ENCODE measurements at places on chromosomes 11 and 22. TPM values are rescaled to one million over a fixed set of nuclear protein-coding genes. Genes with fewer than 3 reads are reported as not detected.

The PPP1CA gene
- total RNA-seq, result 218 TPM

DNA sequence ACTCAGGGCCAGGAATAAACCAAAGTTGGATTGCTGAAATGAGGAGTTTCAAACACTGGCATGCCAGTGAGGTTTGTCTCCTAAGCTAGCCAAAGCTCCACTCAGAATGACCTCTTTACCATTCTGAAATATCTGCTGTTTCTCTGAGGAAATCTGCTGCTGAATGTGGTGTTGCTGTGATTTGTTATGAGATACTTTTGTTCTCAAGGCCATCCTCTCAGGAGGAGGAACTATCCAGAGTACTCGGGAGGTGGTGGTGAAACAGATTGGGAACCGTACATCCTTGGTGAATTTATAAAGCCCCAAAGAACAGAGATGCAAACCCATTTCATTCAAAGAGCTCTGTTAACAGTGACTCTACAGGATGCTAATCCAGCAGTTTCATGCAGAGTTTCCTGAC, 50.5 kb downstream of the BDNF start:
- DNase-seq, result no peak

GRCh38 chr11:61054927-61055562, 47.2 kb upstream of the CD5 start:
- DNase-seq, result no peak

The OVOL1 gene
- not detected for total RNA-seq

DNA sequence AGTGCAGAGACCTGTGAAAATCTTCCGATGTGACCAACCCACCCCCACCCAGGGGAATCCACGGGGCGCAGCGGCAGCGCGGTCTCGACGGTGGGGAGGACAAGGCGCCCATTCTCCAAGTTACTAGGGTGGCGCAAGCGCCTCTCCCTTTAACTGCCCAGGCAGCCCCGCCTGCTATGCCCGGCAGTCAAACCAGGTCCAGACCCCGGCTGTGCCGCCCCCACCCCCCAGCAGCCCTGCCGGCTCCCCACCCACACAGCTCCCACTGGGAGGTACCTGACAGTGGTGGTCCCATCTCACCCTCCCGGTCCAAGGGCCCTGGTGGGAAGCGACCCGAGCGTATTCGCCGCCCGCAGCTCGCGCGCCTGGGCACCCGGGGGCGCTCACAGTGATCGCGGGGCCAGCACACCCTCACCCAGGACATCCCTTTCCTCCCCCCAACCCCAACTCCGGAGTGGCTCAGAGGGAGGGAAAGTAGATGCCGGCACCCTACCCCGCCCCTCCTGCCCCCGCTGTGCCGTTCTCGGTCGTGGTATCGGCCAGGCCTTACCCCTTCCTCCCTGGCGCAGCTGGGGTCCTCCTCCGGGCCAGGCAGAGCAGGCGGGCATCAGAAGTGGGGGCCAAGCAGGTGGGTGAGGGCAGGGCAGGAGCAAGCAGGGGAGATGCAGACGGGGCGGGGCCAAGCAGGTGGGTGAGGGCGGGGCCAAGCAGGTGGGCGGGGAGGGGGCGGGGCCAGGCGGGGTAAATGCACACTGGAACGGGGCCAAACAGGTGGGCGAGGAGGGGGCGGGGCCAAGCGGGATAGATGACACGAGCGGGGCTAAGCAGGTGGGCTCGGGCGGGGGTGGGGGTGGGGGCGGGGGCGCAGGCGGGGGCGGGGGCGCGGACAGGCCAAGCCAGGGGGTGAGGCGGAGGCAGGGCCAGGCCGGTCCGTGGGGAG, at the start of gene TRPM5:
Gene TRPM5 (minus strand): TSS at position 634 of the 940 bp plus-strand sequence. CDS start 21,478 bp downstream, outside the sequence.
- no peak for DNase-seq

The OR52N4 gene
- not detected for total RNA-seq

DNA sequence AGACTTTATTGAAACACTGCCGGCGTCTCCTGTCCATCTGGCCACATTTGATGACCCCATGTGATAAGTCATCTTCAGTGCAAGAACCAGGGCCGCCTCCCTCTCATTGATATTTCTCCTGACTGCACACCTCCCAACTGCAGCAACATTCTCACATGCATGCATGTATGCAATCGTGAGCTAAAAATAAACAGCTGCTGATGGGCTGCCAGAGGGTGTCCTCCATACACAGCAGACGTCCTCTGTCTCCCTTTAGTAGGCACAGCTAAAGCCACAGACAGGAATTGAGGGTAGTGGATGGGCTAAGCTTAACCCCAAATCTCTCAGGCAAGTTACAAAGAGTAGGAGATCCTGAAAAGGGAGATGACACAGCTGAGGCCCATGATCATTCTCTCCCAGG, 106.7 kb upstream of the HSD17B12 start:
- DNase-seq, result no peak

DNA sequence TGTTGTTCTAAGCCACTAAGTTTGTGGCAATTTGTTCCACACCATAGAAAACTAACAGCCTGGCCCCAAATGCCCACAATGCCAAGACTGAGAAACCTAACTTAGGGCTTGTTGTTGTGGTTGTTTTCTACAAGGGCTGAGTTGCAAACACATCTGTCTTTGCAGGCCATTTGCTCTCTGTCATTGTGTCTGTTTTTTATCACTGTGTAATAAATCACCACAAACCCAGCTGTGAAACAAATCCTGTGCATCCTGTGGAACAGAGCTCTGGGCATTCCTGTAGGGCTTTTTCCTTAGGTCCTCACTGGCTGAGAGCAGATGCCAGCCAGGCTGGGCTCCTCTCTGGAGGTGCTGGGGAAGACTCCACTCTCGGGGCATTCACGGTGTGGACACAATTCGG, 15.7 kb upstream of the SYT8 start:
- no peak for DNase-seq

DNA sequence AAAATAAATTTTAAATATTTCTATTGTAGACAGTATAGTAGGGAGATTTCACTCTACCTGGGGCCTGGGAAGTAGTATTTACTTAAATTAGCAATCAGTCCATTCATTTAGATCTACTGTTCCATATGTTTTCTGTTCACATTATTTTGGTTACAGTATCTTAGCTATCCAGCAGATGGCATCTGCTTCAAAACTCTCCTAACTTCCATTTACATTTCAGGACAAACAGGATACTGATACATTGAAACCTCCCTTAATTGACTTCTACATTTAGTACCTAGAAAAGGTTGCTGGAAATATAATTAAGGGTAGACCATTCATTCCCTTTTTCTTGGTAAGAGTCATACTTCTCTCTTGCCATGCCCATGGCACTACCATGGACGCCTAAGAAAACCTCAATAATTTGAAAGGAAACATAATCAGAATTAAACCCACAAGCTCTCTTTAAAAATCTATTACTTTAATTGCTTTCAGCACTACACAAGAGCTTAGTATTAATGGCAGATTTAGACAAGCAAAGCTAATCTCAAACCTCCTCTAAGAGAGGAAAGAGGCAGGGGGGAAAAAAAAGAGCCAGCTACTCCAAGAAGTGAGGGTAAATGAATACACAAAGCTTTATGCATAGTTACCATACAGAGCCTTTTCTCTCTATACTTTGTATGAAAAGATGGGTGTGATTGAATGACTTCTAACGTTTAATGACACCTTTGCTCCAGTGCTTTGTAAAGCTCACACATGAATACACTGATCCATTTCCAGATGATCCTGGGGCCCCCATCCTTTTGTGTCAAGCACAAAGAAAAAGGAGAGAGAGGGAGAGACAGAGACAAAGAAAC, 131.2 kb upstream of the MTMR2 start:
- peak; percentile 37 for DNase-seq

GRCh38 chr22:37746366-37747079, 49.7 kb downstream of the TRIOBP start:
- DNase-seq, result no peak

DNA sequence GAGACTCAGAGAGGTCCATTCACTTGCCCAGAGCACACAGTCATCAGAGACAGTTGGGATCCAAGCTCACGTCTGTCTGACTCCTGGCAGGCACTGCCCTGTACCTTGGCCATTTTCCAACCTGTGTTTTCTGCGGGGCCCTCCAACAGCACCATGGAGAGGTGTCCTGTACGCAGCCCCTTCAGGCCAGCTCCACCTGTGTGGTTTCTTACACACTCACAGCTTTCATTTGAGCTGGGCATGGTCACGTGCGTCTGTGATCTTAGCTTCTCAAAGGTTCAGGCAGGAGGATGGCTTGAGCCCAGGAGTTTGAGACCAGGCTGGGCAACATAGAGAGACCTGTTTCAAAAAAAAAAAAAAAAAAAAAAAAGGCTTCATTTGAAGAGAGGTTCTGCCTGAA, 24.4 kb downstream of the TOM1 start:
- no peak for DNase-seq

GRCh38 chr22:45934659-45935341, 42.2 kb downstream of the WNT7B start:
- DNase-seq, result no peak

- DNase-seq, result no peak
These were observed 84.2 kb downstream of the CELSR1 start for GRCh38 chr22:46453006-46453828.

DNA sequence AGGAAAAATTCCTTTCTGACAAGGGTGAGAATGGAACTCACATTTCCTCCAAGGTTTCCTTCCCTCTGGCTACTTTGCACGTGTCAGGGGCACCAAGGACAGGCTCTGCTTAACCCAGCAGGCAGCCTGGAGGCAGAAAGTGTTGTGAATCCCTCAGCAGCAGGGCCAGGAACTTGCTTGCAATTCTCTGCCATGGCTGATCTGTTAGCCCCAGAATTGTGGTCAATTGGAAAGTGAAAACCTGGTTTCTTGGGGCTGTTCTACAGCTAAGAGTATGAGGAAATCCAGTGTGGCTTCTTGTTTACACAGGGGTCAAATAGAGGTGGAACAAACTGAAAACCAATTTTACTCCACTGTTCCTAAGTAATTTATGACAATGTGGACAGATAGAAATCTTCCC, 38.3 kb upstream of the CEP295 start:
- DNase-seq, result no peak

The MUC6 gene
- total RNA-seq, result not detected

The MFRP gene
- 0.39 TPM for total RNA-seq

GRCh38 chr11:83612891-83613766, 327.0 kb upstream of the CCDC90B start:
- DNase-seq, result no peak

DNA sequence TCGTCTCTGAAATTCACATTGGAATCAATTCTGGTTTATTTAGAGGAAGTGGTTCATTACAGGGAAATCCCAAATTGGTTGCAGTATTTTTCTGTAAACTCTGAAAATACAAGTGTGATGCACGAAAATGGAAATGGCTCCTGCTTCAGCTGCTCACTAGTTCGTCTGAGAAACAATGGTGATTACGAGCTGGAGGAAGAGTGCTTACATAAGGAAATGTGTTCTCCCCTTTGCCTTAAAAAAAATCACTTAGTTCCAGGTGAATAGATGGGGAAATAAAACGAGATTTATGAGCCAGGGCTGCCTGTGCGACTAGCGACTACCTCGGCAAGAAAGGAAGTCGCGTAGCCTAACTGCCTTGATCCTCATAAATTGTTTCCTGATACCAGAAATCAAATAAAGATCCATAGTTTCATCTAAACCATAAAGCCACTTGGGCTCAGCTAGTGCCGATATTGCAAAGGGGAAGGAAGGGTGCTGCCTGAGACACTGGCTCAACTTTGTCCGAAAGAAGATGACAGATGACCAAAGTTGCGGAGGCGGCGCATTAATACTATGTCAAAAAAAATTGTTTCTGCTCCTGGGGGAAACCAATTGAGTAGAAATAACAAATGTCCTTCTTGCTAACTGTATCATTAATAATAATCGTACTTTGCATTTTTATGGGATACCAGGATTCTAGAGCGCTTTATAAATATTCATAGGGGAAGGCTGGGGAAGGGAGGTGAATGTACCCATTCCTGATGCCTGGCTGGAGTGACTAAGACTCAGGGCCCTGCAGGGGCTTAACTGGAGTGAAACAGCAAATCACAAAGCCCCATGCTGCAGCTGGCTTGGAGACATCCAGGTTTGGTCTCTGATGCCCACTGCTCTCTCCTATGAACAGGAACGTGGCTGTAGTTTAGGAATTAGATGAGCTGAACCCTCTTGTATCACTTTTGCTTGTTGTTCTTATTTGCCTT, 185.7 kb downstream of the BLID start:
- DNase-seq, result no peak

Measured in glomerular endothelial cell (primary cell).